GM13977 (cell line): ENCODE measurements at places on chromosomes 7 and 10.

GRCh38 chr7:44630792-44631457 lies 24.5 kb downstream of the OGDH start:
- DNase-seq, result no peak

- no peak for DNase-seq
These were observed 353.6 kb downstream of the CALN1 start for GRCh38 chr7:72058579-72058978.

GRCh38 chr7:13197501-13197900 lies 510.1 kb downstream of the ARL4A start:
- DNase-seq, result no peak

- no peak for DNase-seq
These were observed 138.1 kb downstream of the LRMDA start for GRCh38 chr10:75569506-75569905.

DNA sequence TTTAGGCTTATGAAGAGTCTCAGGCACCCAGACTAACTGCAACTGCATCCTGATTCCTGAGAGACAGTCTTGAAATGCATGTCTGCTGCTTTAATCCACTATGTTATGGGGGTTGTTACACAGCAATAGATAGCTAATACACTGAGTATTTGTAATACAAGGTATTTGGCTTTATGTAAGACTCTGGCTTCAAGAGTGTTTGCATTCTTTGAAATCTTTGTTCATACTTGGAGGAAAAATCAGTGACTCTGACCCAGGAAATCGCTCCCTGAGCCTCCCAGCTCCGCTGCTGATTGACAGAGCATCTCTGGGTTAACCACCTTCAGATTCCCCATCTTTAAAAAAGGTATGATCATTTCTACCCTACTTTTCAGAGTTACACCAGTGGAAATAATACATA lies 133.9 kb downstream of the MTPAP start:
- DNase-seq, result no peak

- no peak for DNase-seq
These were observed 735.3 kb downstream of the SUGCT start for GRCh38 chr7:40870108-40870507.

GRCh38 chr7:24963218-24963617 lies 16.8 kb downstream of the OSBPL3 start:
- no peak for DNase-seq

GRCh38 chr7:9961161-9961922 lies 1012.3 kb upstream of the PHF14 start:
- DNase-seq, result no peak

GRCh38 chr7:37443627-37444026 lies 5.0 kb downstream of the ELMO1 start:
- no peak for DNase-seq

- DNase-seq, result no peak
These were observed 29.7 kb downstream of the OGDH start for GRCh38 chr7:44636041-44636584.

DNA sequence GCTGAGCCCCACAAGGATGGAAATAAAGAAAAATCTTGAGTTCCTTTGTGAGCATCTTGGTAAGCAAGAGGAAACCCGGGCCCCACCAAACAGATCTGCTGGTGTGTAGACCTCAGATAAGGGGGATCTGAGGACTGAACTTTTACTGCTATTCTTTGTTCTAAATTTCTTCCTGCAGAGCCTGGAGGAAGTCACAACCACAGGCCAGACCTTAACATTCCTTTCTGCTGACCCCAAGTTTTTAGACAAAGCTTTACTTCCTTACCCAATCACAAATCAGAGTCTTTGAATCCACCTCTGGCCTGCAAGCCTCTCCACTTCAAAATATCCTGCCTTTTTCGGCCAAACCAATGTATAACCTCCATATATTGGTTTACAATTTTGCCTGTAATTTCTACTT lies 352.6 kb upstream of the AUTS2 start:
- no peak for DNase-seq

DNA sequence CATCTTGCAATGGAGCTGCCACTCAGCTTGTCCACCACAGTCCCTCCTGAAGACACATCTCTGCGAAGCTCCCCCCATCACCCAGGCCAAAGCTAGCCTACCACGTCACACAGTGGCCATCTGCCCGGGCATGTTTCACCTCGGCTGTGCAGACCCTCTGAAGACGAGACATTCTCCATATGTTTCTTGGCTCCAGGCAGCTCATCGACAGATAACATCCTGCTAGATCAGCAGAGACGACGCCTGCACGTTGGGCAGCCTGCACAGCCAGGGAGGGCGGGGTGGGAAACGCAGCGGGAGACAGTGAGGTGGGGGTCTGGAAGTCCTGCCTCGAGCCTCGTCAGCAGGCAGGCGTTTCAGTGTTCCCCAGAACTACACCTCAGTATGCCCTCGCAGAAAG lies 53.0 kb downstream of the PTPRN2 start:
- DNase-seq, result no peak

DNA sequence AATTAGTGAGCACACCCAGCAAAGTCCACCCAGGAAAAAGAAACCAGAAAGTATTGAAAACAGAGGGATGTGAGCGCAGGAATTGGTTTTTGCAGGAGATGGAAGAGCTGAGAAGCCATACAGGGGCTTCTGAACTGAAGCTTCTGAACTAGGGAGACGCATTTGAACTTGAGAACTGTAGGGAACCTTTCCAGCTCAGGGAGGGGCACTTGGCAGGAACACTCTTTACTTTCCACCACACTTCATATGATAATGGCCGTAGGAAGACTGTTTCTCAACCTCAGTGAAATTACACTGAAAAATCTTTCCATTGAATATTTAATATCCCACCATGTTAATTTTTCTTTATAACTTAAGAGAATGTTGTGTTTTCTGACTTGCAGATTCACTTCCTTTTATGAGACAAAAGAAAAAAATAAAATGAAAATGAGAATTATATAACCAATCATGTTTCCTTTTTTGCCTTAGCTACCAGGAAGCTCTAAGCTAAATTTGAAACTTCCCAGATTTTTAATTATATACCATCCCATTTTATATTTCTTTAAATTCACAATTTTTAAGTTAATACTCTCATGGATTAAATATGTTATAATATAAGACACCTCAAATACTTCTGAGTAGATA lies 98.3 kb upstream of the TCF7L2 start:
- no peak for DNase-seq

GRCh38 chr7:155230169-155230593 lies 67.5 kb upstream of the INSIG1 start:
- no peak for DNase-seq

DNA sequence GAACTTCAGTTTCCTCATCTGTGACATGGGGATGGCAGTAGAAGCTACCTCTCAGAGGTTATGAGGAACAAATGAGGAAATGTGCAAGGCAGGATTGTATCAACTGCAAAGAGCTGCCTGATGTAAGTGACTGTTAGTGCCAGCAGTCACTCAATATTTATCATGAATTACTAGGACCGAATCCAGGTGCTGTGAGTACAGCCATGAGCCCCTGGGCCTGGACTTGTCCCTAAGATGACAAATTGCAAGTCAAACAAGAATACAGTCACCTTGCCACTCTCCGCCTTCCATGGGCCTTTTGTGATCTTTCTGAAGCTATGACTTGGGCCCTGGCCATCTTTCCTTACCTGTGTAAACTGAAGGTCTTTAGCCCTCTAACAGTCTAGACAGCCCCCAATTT lies 27.7 kb upstream of the TLX1 start:
- no peak for DNase-seq

DNA sequence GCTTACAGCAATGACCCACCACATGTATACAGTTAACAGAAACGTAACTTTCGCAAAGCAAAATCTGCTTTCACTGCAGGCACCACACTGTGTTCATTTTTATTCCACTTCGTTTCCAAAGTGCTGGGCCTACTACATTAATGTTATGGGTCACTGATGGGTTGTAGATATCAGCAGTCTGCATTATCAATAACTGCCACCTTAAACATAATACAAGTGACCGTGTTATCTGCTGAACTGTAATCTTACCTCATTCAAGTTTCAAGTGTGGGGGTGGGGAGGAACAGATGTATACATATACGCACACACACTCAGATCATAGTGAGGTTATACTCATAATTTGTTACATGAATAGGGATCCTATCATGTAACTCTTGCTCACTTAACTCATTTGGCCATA lies 21.1 kb downstream of the RNF32 start:
- DNase-seq, result no peak

GRCh38 chr10:87578160-87578841 lies 73.6 kb downstream of the MINPP1 start:
- no peak for DNase-seq

DNA sequence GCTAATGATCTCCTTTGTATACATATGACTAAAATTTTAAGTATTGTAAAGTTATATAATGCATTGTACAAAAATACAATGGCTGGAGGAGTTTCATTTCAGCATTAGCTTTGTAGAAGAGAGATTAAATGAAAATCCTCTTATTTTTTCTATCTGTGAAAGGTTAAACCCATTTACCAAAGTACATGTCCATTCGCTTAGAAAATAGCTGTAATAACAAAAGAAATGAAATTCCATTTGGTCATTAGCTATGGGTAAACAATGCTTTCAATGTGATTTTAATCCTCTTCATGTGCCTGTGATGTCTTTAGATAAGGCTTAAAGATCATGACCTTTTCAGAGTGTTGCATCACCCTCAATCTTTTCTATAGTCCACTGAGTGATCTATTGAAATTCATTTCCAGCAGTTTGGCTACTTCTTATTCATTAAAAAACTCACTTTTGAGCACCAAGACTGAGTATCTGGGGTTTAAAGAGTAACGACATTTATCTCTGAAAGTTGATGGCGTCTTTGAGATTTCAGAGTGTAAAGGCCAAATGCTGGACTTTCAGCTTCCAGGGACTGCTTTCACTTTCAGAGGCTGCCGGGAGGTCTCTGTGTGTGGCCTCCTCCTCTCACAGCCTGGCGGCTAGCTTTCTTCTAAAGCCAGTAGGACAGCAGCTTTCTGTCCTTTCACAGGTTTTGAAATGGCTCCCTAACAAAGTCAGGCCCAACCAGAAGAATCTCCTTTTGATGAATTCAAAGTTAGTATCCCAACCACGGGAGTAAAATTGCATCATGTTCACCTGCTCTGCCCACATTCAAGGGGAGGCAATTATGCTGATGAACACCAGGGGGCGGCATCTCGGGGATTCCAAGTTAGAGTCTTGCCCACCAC lies 701.4 kb upstream of the COBL start:
- no peak for DNase-seq

- DNase-seq, result no peak
These were observed 25.2 kb upstream of the FIGNL1 start for GRCh38 chr7:50475340-50475739.

GRCh38 chr10:124105045-124105444 lies 11.6 kb upstream of the CHST15 start:
- DNase-seq, result no peak

GRCh38 chr7:155237297-155237696 lies 60.4 kb upstream of the INSIG1 start:
- no peak for DNase-seq

DNA sequence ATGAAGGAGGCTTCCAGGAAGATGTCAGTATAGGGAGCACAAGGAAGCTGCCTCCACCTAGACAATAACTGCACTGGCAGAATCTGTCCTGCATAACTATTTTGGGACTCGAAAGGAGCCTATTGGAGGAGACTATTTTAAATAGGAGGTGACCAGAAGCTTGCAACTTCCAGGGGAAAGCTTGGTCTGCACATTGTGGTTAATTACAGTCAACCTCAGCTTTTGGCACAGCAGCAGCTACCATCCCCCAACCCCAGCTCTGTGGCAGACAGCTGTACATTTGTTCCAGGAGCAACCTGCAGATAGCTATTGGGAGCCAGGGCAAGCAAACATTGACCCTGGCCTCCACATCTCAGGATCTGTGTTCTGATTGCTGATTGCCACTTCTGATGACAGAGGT lies 46.3 kb upstream of the NANOS1 start:
- DNase-seq, result no peak

- no peak for DNase-seq
These were observed 617.2 kb downstream of the GRM8 start for GRCh38 chr7:126635545-126635944.

GRCh38 chr10:117684672-117685211 lies 142.2 kb downstream of the EMX2 start:
- peak; percentile 43 for DNase-seq

GRCh38 chr10:21213381-21213780 lies 312.1 kb downstream of the SKIDA1 start:
- no peak for DNase-seq

DNA sequence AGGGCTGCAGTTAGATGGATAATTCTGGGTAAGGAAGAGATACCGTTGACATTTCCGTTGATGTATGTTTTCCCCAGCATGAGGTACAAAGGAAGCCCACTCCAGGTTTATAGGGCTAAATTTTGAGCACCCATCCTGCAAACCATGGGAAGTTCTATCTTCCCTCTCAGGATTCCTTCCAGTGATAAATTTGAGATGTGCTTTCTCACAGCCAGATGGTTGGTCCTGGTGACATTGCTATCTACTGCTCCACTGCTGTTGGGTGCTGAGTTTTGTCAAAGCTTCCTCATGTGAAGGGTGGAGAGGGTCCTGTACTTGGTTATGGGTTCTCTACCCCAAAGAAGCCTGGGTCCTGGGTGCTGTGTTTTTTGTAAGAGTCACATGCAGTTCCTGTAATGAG lies 57.4 kb downstream of the CXCL12 start:
- DNase-seq, result no peak

GRCh38 chr10:25382029-25382810 lies 207.4 kb downstream of the GPR158 start:
- no peak for DNase-seq

DNA sequence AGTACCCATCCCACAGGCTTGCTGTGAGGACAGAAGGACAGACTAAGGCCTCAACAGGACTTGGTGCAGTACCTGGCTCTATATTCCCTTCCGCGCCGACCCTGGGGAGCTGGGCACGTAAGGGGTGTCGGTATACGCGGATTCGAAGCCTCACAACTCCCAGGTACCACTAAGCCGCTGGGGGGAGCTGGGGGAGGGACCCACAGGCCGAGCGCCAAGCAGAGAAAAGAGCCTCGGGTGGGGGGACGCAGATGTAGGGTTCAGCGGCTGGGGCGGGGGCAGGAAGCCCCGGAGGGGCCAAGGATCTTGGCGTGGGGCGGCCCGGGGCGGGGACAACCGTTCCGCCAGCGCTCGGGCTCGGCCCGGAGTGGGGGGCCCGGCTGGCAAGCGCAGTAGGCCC lies 126.4 kb upstream of the ZNF746 start:
- DNase-seq, result peak; percentile 43

DNA sequence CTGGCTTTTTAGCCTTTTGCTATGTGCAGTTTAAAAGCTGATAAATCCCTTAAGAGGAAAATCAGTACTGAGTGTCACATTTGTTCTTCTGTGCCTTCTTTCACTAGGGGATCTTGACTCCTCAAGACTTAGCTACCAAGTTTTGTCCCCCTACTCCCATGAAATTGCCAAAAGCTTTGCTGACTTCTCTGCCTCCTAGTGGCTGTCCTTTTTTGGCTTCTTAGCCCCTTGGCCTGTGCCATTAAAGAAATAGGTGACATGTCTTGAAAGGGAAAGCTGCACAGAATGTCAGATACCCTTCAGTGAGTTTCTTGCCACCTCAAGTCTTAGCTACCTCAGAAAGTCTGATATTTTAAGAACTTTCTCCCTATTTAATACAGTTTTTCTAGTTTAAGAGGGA lies 10.5 kb downstream of the MKLN1 start:
- no peak for DNase-seq

GRCh38 chr10:99560277-99561126 lies 27.8 kb downstream of the NKX2-3 start:
- no peak for DNase-seq
